ENCODE measurements at places on chromosomes 7 and 10. TPM values are rescaled to one million over a fixed set of nuclear protein-coding genes. Genes with fewer than 3 reads are reported as not detected.

TFPI2 gene
- 0.24 TPM for total RNA-seq

- no peak overlapping the region for H3K4me3 ChIP-seq
- H3K27ac ChIP-seq: no peak overlapping the region
- no peaks in the 10 kb centered on the region for H3K36me3 ChIP-seq
These were observed 18.3 kb upstream of the RPA3 start for GRCh38 chr7:7736671-7737070.

PON3 gene
- total RNA-seq: 14.1 TPM

DNA sequence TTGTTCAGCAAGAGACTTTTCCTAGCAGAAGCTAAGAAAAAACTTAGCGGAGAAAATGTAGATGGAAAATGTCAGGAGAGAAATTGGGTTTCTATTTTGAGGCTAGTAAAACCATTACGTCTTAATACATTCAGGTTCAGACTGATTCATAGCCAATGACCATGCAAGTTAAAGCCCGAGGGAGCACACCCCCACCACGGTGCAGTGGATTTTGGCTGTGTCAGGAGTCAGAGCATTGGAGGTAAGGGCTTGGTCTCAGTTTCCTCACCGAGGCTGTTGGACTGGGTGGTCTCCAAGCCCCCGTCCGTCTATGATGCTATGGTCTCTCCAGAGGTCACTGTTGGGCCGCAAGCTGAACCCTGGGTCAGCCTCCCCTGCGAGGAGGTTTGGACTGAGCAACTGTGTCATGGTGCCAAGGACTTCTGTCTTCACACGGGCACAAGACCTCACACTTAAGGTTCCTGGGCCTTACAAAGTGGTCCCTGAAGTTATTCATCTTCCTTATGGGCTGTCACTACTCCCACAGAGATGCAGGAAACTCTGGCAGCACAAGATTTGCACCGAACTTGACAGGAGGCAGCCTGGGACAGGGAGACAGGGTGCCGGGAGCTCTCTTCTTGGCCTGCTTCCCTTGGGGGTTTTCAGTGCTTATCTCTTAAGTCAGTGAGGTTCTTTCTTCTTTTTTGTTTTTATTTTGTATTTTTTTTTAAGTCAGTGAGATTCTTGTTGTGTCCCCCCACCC is 186.8 kb downstream of the PHTF2 start:
- H3K36me3 ChIP-seq: no peaks in the 10 kb centered on the region
- no peak for DNase-seq
- H3K4me3 ChIP-seq: no peak overlapping the region

ATG9B gene
- total RNA-seq: not detected

DNA sequence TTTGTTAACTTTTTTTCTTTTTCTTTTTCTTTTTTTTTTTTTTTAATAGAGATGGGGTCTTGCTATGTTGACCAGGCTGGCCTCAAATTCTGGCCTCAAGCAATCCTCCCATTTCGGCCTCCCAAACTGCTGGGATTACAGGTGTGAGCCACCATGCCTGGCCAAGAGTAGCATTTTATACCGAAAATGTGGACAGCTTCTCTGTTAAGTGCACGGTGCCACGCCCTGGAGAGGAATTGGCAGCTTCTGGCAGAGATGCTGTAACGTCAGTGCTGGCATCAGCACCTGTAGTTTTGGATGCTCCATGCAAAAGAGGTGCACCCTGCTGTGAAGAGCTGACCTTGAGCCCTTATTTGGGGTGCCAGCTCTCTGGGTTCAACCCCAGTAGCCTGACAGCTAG is 18.2 kb downstream of the IL15RA start:
- H3K4me1 ChIP-seq: no peaks in the 10 kb centered on the region
- H3K27me3 ChIP-seq: no peaks in the 10 kb centered on the region
- DNase-seq: no peak

GRCh38 chr7:110454713-110455112 is 636.2 kb upstream of the LRRN3 start:
- no peaks in the 10 kb centered on the region for H3K27me3 ChIP-seq
- no peak overlapping the region for H3K27ac ChIP-seq
- no peaks in the 10 kb centered on the region for H3K36me3 ChIP-seq
- no peaks in the 10 kb centered on the region for H3K4me1 ChIP-seq

GRCh38 chr10:50224330-50224952 is 26.9 kb downstream of the ASAH2 start:
- peaks cover 46% of the 10 kb centered on the region for H3K4me1 ChIP-seq
- H3K27ac ChIP-seq: no peak overlapping the region
- peak; percentile 77 for DNase-seq
- no peaks in the 10 kb centered on the region for H3K36me3 ChIP-seq
- no peak overlapping the region for H3K4me3 ChIP-seq
- H3K27me3 ChIP-seq: no peaks in the 10 kb centered on the region

DNA sequence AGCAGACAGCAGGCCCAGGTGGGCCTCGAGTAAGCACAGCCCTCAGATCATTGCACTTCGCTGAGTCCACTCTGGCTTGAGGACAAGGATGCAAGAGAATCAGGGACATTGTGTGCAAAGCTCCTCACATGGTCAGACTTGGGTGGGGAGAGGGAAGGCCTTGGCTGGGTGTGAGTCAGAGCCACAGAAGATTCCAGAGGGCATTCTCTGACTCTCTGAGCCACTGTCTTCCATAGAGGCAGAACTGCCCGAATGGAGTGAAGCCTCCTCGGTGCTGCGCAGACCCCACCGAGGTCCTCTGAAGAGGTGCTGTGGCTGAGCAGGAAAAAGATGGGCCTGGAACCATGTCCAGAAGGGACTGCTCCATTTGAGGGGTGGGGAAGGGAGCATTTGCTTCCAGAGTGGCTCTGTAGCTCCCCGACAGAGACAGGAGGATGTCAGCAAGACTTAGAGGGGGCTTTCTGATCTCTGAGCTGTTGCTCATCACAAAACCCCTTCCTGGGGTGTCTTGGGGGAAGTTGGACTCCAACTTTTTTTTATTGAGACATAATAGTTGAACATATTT is 120.8 kb downstream of the PTPN20 start:
- H3K36me3 ChIP-seq: no peaks in the 10 kb centered on the region
- H3K4me1 ChIP-seq: no peaks in the 10 kb centered on the region
- peaks cover 3% of the 10 kb centered on the region for H3K27me3 ChIP-seq
- H3K4me3 ChIP-seq: no peak overlapping the region
- DNase-seq: no peak

DNA sequence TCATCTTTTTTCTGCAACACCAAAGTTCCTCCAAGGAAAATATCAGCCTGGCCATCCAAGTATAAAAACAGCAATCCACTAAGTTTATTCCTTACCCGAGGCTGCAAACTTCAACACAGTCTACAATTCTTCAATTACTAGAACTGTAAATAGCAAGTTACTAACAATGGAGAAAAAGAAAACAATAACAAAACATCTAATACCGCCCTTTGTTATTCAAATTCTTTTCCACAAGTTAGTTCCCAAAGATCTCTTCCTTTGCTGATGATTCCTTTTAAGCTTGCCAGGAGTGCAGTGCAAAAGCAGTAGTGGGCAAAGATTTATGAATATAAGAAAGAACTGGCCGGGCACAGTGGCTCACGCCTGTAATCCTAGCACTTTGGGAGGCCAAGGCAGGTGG is 86.2 kb downstream of the CUL2 start:
- no peak overlapping the region for H3K27ac ChIP-seq
- H3K4me3 ChIP-seq: no peak overlapping the region
- no peaks in the 10 kb centered on the region for H3K36me3 ChIP-seq
- no peaks in the 10 kb centered on the region for H3K27me3 ChIP-seq

GRCh38 chr10:102113956-102114857 is 6.0 kb downstream of the LDB1 start:
- peaks cover 60% of the 10 kb centered on the region for H3K4me1 ChIP-seq
- H3K36me3 ChIP-seq: peaks cover 18% of the 10 kb centered on the region
- H3K27me3 ChIP-seq: no peaks in the 10 kb centered on the region
- DNase-seq: no peak
- H3K4me3 ChIP-seq: peak overlapping the region; percentile 96

- H3K4me1 ChIP-seq: peaks cover 8% of the 10 kb centered on the region
- no peak for DNase-seq
- no peak overlapping the region for H3K4me3 ChIP-seq
These were observed 13.2 kb downstream of the TACR2 start for GRCh38 chr10:69403519-69403918.

CC2D2B gene
- 0.20 TPM for total RNA-seq

SFRP5 gene
- total RNA-seq: 1.7 TPM

GDF2 gene
- total RNA-seq: not detected

- no peaks in the 10 kb centered on the region for H3K27me3 ChIP-seq
- no peak for DNase-seq
- H3K4me3 ChIP-seq: no peak overlapping the region
- H3K36me3 ChIP-seq: no peaks in the 10 kb centered on the region
- no peak overlapping the region for H3K27ac ChIP-seq
These were observed 19.3 kb downstream of the PPP1R3C start for GRCh38 chr10:91613411-91614187.

DNA sequence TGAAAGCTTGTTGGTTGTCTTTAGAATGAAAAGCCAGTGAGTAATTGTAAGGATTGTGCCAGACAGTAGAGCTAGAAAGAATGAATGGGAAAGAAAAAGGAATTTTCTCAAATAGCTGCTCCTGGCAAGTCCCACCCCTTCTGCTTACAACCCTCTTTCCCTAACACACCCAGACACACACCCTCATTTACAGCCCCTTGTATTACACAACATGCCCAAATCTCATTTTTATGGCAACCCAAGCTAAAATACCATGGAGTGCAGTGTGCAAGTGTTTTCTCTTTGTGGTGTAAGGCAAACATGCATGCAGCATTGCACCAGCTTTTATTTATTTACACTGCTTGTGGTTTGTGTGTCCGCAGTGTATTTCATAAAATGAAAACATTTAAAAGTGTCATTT is 1.5 kb downstream of the PRKAR2B start:
- H3K36me3 ChIP-seq: no peaks in the 10 kb centered on the region
- no peak overlapping the region for H3K27ac ChIP-seq
- H3K4me1 ChIP-seq: peaks cover 9% of the 10 kb centered on the region
- DNase-seq: no peak
- peaks cover 33% of the 10 kb centered on the region for H3K27me3 ChIP-seq
- H3K4me3 ChIP-seq: no peak overlapping the region

- no peak for DNase-seq
- H3K27me3 ChIP-seq: no peaks in the 10 kb centered on the region
- H3K4me3 ChIP-seq: no peak overlapping the region
- peaks cover 59% of the 10 kb centered on the region for H3K4me1 ChIP-seq
These were observed 142.8 kb upstream of the PHYHIPL start for GRCh38 chr10:59033622-59034021.

GRCh38 chr7:143008007-143008901 is 18.7 kb downstream of the OR9A2 start:
- H3K4me3 ChIP-seq: no peak overlapping the region
- no peaks in the 10 kb centered on the region for H3K36me3 ChIP-seq
- DNase-seq: peak; percentile 41
- no peaks in the 10 kb centered on the region for H3K27me3 ChIP-seq
- no peak overlapping the region for H3K27ac ChIP-seq
- H3K4me1 ChIP-seq: no peaks in the 10 kb centered on the region

DNA sequence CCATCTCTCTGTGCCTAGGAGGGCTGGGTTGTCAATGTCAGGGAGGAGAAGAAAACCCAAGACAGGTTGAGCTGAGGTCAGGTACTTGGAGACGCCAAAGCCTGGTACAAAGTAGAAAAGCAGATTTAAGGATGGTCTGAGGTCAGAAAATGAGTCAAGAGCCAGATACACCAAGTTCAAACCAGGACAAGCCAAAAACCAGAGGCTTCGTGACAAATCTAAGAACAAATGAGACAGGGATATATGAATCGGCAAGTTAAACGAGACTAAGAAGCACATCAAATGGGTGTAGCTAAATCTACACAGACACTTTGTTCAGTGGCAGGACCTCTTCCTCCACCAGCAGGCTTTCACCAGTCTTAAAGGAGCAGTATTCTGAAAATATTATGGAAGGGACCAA is 34.2 kb downstream of the C7orf33 start:
- H3K4me3 ChIP-seq: no peak overlapping the region
- H3K27ac ChIP-seq: no peak overlapping the region
- peaks cover 11% of the 10 kb centered on the region for H3K4me1 ChIP-seq
- H3K36me3 ChIP-seq: no peaks in the 10 kb centered on the region
- H3K27me3 ChIP-seq: no peaks in the 10 kb centered on the region

DNA sequence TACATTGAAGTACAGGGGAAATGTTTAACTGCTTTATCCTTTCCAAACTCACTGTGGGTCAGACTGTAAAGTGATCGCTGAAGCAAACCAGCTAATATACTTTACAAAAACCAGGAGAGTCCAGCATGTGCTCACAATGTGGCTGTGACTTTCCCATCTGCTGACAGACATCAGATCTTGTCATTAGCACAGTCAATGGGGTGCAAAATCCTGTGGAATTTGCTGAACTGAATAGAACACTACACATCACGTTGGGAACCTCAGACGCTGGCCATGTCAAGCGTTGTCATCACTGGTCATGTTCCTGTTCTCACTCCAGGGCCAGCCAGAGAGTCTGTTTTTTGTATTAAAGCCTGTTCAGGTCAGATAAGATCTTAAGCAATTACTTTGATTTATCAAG is 83.4 kb downstream of the AGMO start:
- H3K36me3 ChIP-seq: no peaks in the 10 kb centered on the region
- H3K27ac ChIP-seq: no peak overlapping the region

AGAP5 gene
- 5.3 TPM for total RNA-seq

EEPD1 gene
- total RNA-seq: 10.0 TPM

PGAM2 gene
- total RNA-seq: not detected

DNA sequence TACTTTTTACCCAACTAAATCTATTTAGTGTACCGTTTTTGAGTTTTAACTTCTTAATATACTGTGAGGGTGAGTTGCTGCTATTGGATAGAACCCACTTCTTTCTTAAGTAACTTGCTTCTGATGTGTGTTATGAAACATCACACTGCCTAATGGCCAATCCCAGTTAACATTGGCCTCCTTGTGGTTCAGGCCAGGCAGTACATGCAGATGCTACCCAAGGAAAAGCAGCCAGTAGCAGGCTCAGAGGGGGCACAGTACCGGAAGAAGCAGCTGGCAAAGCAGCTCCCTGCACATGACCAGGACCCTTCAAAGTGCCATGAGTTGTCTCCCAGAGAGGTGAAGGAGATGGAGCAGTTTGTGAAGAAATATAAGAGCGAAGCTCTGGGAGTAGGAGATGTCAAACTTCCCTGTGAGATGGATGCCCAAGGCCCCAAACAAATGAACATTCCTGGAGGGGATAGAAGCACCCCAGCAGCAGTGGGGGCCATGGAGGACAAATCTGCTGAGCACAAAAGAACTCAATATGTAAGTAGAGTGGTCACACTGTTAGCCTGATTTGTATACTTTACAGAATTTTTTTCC is 39.7 kb downstream of the TES start:
- H3K4me3 ChIP-seq: no peak overlapping the region
- no peaks in the 10 kb centered on the region for H3K36me3 ChIP-seq
- H3K4me1 ChIP-seq: no peaks in the 10 kb centered on the region
- no peak overlapping the region for H3K27ac ChIP-seq
- peak; percentile 57 for DNase-seq

GRCh38 chr7:6558837-6559236 is 7.6 kb upstream of the GRID2IP start:
- DNase-seq: peak; percentile 73
- no peak overlapping the region for H3K4me3 ChIP-seq
- no peaks in the 10 kb centered on the region for H3K27me3 ChIP-seq
- no peaks in the 10 kb centered on the region for H3K4me1 ChIP-seq
- H3K36me3 ChIP-seq: no peaks in the 10 kb centered on the region

GRCh38 chr10:124921261-124921660 is 20.7 kb upstream of the ZRANB1 start:
- H3K4me1 ChIP-seq: peaks cover 37% of the 10 kb centered on the region
- H3K27ac ChIP-seq: no peak overlapping the region
- DNase-seq: no peak
- H3K4me3 ChIP-seq: no peak overlapping the region
- no peaks in the 10 kb centered on the region for H3K27me3 ChIP-seq

GRCh38 chr7:122397381-122397780 is 92.8 kb upstream of the FEZF1 start:
- H3K36me3 ChIP-seq: 0 out of 2 replicates have a peak, but pooled peaks cover 2% of the 10 kb centered on the region
- no peak for DNase-seq

GRCh38 chr10:71266147-71266917 is 52.7 kb upstream of the SLC29A3 start:
- H3K4me3 ChIP-seq: no peak overlapping the region
- H3K27ac ChIP-seq: no peak overlapping the region
- H3K4me1 ChIP-seq: peaks cover 13% of the 10 kb centered on the region
- H3K27me3 ChIP-seq: peaks cover 13% of the 10 kb centered on the region
